ENCODE measurements at places on chromosomes 7 and 10.

- DNase-seq = no peak
Observed at GRCh38 chr7:159306012-159306411, 161.3 kb upstream of the VIPR2 start.

DNA sequence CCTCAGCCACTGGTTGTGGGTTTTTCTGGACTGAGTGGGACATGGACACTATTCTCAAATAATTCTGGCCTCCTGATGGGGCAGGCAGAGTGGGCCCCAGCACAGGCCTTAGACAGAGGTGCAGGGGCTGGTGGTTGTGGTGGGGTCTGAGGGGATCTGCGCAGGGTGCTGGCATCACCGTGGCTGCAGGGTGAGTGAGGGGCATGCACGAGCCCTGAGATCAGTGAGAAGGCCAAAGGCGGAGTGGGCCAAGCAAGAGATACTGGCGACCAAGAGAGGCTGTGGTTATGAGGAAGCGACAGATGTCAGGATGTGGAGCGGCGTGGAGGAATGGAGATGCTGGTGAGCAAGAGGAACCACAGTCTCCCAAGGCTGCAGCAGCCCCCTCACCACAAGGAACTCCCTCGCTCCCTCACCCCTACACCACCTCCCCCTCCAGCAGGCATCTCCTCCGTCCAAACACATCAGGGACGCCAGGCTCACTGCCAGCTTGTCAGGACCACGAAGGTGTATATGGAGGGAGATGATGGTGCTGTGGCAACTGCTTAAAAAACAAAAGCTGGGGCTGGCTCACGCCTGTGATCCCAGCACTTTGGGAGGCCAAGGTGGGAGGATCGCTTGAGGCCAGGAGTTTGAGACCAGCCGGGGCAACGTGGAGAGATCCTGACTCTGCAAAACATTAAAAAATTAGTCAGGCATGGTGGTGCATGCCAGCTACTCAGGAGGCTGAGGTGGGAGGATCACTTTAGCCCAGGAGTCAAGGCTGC is 9.6 kb downstream of the PRF1 start:
- DNase-seq = no peak

DNA sequence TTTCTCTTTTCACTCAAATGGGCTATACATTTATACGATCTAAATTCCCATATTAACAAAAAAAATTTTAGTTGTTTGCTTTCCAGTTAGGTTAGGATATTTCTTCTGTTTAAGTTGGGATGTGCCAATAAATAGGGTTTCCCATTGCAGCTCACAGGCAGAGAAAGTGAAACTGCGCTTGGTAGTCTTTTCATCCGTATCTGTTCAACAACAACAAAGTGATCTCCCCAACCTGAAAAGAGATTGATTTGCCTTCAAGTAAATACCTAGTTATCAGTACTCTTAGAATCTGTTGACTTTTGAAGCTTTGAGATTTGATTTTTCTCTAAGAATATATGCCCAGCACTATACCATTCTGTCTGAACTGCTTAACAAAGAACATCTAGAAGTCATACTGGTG is 143.4 kb downstream of the DYNC1I1 start:
- DNase-seq = no peak

GRCh38 chr7:151099486-151100211 is 13.4 kb downstream of the AGAP3 start:
- no peak for DNase-seq

DNA sequence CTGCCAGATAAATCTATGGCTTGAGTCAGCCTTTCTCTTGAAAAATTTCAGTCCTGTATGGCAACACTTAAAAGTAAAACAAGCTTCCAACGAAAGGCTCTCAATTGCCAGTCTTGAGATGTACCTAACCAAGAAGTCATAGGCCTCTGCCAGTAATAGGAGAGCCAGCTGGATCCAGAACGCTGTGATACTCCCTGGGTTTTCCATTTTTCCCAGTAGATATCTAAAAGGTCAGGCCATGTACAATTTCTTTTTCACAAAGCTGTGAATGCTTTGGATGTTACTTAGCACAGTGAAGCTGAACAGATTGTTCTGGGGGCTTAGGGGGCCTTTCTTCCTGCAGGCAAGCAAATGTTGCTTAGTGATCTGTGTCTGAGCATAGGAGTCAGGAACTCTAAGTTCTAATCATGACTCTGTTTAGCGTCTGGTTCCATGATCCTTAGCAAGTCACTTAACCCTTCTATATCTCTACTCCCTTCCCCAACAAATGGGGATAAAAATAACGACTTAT is 86.5 kb downstream of the ARMH3 start:
- DNase-seq = no peak

Data from stimulated activated CD8-positive, alpha-beta memory T cell treated with anti-CD3 and anti-CD28 coated beads, Interleukin-15, amount 100 ng/mL, for 48 hours (primary cell).